Activated CD4-positive, alpha-beta T cell treated with anti-CD3 and anti-CD28 coated beads for 48 hours (primary cell): ENCODE measurements at places on chromosomes 7 and 10.

- peak; percentile 65 for DNase-seq
Measured at GRCh38 chr7:35424869-35425495, 171.1 kb upstream of the TBX20 start.

GRCh38 chr7:157780721-157781120, 443.9 kb downstream of the DNAJB6 start:
- no peak for DNase-seq

GRCh38 chr7:121689749-121690148, 183.2 kb upstream of the PTPRZ1 start:
- no peak for DNase-seq

- no peak for DNase-seq
Measured at GRCh38 chr10:48518986-48519385, 85.9 kb downstream of the ARHGAP22 start.

DNA sequence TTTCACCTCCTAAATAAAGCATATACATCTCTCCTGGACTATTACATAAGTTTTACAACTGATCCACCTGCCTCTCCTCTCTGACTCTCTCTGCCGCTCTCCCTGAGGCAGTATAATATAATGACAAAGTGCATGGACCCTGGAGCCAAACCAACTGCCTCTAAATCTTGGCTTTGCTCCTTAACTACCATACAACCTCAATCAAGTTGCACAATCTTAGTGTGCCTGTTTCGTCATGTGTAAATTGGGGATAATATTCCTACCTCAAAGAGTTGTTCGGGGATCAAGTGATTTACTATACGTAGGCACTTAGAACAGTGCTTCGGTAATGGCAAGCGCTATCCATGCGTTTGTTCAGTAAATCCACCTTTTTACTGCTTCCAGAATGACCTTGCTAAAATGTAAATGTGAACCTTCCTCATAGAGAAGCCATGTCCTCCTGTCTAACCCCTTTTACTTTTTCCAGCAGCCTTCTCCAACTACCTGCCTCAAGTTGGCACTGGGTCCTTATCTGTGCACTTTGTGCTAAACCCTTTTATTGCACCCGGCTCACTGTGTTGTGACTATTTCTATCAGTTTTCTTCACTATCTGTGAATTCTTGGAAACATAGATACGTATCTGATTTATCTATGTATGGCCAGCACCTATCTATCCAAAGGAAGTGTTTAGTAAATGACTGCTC, 30.6 kb upstream of the DLD start:
- no peak for DNase-seq

DNA sequence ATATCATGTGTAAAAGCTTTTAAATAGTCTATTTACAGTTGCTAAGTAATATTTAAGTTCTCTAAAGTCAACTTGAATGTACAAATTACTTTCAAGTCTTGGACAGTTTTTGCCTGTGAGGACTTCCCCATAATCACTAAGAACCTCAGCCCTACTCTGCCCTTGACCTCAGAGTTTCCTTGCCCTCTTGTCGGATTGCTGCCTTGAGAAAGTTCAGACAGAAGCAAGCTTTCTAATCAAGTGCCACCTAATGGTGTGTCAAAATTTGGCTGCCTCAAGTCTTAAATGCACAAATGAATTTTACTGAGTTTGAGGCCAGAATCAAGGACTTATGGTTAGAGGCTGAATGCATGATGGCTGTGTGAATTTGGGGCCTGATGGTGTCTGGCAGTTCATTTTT, 88.3 kb upstream of the KAT6B start:
- DNase-seq = no peak

GRCh38 chr7:48718731-48719378, 205.5 kb upstream of the CDC14C start:
- DNase-seq = no peak

DNA sequence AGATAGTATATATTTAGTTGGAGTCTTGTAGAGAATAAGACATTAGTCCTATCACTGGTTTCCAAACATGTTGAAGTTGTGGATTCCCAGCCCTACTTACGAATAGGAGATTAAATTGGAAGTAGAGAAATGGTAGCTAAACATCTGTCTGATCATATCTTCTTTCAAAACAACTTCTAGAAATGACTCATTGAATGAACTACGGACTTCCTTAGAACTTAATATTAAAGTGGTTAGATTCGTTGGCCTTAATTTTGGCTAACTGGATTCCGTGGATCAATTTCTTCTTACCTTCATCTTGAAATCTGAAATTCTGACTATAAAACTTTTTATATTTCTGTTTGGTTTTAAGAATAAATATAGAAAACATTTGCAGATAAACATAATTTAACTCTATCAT, 3.4 kb downstream of the PHF14 start:
- no peak for DNase-seq

- DNase-seq = no peak
Measured at GRCh38 chr10:78905957-78906308, 162.8 kb upstream of the ZMIZ1 start.

GRCh38 chr7:30561389-30561788, 33.3 kb upstream of the GARS1 start:
- no peak for DNase-seq

DNA sequence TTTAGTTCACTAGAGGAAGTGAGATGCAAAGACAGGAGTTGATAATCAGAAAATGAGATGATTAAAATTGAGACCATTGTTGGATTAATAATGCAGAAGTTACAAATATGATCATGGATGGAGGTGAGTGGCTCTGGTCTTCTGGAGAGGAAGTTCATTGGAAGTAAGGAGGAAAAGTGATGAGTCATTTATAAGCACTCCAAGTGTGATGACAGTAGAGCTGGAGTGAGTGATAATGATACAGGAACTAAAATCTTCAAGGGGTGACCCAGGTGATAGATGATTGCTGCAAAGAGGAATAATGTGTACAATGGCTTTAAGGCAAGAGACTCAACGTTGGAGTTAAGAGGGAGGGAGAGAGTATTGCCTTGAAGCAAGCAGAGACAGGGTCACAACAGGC, 20.7 kb downstream of the ZNF32 start:
- no peak for DNase-seq

DNA sequence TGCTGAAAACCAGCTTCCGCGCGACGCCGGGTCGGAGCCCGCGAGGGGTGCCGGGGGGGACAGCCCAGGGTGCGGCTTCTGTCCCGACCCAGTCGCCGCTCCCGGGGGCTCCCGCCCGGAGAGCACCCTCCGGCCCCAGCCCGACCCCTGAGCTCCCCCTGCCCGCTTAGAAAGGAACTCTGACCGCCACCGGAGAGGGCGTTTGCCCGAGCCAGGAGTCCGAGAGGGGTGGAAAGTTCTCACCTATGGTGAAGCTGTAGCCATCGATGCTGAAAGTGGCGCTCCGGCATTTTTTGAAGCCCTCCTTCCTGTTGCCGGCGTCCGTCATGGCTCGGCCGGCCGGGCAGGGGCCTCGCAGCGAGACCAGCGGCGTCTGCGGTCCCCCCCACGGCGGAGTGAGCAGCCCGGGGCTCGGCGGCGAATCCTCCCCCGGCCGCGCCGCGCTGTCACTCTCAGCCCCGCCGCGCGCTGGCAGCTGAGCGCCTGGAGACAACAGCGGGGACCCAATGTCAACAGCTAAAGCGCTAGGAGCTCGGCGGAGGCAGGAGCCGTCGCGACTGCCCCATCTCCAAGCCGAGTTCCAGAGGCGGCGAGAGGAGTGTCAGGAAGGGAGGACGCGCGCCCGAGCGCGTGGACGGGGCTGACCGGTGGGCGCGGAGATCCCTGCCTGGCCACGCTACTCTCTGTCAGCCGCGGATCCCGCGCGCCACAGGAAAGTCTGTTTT, 191.6 kb downstream of the LSM5 start:
- DNase-seq = no peak

DNA sequence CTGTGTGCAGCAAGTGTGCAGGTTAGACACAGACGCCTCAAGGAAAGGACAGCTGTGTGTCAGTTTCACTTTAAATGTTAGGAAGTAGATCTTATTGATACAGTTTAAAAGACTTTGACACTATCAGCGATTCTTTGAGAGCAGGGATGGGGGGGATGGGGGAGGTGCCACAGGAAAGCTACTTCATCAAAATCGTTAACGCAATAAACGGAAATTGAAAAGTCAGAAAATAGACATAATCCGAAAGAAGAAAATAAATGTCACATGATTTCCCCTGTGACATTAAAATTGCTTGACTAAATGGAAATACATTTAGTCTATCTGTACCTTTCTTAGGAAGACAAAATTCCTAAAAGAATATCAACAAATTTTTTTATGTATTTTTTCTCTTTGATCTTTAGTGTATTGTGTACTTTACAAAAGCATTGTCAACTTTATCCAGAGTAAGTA, 476 bp upstream of the ZNF33B start:
- no peak for DNase-seq

DNA sequence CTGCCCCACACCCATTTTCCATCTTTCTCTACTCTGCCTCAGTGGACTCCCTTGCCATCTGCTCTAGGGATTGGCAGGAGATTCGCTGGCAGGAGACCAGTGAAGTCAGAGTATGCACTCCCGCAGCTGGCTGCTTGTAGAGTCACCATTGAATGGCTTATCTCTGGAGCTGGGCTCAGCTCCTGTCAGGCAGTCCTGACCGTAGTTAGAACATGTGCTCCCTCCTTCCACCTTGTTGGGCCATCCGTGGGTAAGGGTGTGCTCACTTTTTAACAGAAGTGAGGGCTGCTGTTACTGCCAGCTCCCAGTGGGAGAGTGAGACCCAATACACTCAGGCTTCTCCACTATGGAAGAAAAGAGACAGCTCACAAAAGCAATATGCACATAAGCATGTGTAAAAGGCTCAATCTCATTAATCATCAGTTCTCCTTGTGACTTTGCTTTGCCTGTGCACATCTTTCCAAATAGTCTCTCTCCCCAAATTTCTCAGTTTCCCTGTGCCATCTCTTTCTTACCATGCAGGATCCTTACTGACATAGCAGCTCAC, 773.3 kb downstream of the GRID1 start:
- no peak for DNase-seq

- no peak for DNase-seq
Measured at GRCh38 chr10:125190414-125190813, 30.1 kb upstream of the CTBP2 start.

DNA sequence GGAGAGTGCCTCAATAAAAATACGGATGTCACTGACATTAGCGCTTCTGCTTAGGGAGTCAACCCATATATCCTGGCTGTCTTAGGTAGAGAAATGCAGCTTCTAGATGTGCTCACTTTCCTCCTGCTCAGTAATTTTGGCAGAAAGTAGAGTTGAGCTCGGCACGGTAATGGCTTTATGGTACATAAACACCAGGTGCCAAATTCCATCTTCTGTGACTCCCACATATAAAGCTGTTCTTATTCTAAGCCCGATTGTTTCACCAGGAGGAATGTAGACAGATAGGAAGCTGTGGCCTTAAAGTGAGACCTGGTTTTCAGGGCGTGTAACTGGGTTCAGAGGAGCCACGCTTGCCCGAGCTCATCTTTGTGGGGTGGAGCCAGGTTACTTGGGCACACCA, 143.7 kb downstream of the CREB5 start:
- no peak for DNase-seq

DNA sequence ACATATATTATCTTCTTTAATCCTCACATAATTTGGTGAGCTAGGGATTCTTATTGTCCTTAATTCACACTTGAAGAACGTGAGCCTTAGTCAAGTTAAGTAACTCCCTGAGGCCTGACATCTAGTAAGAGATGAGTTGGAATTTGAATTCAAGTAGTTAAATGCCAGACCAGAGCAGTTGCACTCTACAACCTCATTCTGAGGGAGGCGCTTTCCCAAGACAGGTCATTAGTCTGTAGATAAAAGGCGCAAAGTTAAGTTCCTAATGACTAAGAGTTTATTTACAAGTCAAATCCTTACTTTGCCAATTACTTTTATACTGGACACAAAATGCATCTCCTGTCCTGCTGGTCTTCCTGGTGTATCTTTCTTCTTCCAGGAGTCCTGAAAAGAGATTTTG, 3.6 kb upstream of the EXOC6 start:
- no peak for DNase-seq

GRCh38 chr10:61892961-61893360, 8.5 kb upstream of the ARID5B start:
- DNase-seq = no peak

DNA sequence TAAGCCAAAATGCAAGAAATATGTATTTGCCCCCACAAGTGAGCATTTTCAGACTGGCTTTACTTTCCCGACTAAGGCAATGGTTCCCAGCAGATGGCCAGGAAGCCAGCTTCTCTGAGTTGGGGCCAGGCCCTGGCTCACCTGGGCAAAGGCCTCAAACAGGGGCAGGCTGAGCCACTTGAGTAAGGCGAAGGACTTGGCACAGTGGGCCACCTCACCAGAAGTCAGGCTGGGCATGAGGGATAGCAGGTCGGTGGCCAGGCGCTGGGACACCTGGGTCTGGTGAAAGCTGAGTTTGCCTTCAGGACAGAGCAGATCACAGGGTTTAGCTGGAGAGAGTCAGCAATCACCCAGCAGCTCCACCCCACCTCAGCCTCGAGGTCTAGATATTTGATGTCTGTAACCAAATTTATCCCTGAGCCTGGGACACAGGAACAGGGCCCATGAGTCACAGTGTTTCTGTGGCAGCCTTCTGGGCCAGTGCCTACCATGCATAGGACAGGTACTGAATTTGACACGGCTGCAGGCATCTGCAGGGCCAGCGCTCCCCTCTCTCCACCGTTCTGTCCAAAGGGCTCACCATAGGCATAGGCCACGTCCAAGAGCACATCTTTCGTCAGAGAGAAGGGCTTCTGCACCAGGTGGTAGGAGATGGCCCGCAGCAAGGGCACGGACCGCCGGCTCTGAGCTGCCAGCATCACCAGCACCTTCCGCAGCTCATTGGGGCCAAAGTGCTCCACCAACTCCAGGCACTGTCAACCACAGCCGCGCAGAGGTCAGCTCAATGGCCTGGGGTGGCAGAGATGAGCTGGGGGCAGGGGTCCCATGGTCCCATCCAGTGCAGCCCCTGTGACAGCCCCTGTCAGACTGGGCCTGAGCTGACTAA, 7.3 kb downstream of the TBRG4 start:
- no peak for DNase-seq

GRCh38 chr10:104216631-104217030, 15.5 kb downstream of the CFAP43 start:
- DNase-seq = no peak

- no peak for DNase-seq
Measured at GRCh38 chr10:103627111-103627892, 133.8 kb downstream of the NEURL1 start.
